Kidney epithelial cell (primary cell): ENCODE measurements at places on chromosomes 1 and 21.

DNA sequence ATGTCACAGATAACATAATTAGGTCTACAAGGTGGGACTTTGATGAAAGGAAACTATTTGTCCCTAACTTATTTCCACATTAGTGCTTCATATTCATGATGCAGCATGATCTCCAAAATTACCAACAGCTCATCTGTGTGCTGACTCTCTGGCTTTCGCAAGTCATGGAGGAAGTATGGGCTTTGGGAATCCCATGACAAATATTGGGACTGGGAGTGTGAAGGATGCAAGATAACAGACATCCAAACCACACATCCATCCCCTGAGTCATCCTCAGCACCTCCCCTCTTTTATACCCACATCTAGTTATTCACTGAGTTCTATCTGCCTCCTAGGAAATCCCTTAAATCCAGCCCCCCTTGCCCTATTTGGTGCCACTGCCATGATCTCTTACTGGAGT, 102.8 kb upstream of the COL24A1 start:
- DNase-seq = no peak

GRCh38 chr1:25774921-25775771, 24.8 kb upstream of the SELENON start:
- DNase-seq = no peak

DNA sequence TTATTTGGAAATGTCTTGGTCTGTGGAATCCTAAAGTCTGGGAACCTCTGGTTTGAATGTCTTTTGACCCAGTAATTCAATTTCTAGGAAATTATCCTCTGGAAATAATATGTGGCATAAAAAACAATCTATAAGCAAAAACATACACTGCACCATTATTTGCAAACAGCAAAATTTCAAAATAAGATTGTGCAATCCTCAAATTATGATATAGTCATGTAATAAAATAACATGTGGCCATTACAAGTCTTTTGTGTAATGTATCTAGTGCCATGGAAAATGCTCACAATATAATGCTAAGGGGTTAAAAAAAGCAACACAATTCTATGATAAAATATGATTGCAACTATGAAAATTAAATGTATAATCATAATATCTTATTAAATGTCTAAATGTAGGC, 312.9 kb upstream of the RUNX1 start:
- DNase-seq = no peak

- DNase-seq = no peak
Observed at GRCh38 chr1:224405604-224405970, 29.0 kb downstream of the WDR26 start.

- DNase-seq = no peak
Observed at GRCh38 chr1:76770979-76771378, 96.3 kb upstream of the ST6GALNAC5 start.

DNA sequence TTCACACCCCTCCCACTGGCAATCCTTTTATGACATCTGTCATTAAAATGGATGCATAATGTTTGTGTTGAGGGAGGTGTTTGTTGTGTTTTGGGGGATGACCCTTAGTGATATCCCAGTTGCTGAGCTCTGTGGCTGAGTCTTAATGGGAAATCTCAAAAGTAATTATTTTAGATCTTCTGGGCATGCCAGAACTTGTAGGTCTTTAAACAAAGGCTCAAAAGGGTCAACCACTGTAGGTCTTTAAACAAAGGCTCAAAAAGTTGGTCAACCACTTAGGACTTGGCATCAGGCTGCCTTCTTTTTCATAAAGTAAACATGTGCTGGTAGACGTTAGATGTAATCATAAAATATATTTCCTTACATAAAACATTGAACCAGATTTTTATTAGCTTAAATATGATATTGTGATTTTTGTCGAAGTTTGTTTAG, 78.0 kb downstream of the CDC14A start:
- DNase-seq = no peak

GRCh38 chr1:28058971-28059878, 29.2 kb downstream of the EYA3 start:
- DNase-seq = no peak

DNA sequence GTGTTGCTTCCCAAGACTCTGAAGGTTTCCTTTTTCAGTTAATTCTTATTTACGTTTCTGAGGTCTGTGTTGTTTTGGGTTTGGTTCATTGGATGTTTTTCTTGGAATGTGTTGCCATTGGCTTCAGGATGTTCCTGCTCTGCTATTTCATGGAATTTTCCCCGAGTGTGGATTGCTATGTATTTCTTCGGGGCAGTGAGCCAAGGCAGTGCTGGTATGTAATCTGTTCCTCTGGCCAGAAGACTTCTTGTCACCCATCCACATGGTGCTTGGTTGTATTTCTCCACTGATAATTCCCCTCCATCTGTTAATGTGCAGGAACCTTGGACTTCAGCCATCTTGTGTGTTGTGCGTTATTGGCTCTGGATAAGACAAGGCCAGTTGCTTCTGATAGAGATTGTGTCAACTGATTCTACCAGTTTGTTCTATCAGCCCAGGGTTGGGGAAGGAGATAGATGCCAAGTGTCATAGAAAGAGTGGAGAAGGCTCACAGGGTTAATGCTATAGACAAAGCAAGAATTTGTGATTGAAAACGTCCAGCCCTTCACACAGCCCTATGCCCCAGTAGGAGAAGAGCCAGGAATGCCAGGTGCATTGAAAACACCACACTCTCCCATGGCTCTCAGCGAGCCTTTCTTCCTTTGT, 505.2 kb downstream of the PLPP3 start:
- DNase-seq = no peak

DNA sequence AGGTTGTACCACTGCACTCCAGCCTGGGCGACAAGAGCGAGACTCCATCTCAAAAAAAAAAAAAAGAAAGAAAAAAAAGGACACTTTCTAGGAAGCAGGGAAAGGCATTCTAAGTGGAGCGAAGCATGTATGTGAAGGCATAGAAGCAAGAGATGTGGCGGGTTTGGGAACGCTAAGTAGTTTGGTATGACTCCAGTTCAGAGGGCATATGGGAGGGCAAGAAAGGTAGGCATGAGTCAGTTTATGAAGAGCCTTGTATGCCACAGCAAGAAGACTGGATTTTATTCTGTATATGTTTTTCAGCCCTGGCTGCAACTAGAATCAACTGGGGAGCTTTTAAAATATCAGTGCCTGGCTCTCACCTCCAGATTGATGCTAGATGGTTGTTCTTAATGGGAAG, 4.4 kb upstream of the ELOVL1 start:
- DNase-seq = no peak

- DNase-seq = no peak
Observed at GRCh38 chr1:230948301-230948700, 30.4 kb downstream of the TTC13 start.

DNA sequence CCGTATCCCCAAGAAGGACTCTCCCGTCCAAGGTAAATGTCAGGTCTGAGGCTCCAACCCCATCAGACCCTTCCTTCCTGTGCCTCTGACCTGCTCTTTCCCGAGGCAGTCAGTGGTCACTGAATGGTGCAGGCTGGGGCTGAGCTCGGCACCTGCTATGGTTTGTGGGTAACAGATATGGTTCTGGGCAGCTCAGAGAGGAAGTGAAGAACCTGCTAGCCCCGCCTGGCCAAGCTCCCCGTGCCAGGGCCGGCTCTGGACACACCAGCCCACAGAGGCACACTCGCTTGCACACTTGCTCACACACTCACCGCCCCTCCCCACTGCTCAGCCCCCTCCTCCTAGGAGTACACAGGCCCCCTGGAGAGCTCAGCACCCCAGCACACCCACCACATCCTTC, 16.4 kb downstream of the NCMAP start:
- DNase-seq = no peak

GRCh38 chr1:213604477-213604876, 383.3 kb upstream of the PROX1 start:
- DNase-seq = no peak

DNA sequence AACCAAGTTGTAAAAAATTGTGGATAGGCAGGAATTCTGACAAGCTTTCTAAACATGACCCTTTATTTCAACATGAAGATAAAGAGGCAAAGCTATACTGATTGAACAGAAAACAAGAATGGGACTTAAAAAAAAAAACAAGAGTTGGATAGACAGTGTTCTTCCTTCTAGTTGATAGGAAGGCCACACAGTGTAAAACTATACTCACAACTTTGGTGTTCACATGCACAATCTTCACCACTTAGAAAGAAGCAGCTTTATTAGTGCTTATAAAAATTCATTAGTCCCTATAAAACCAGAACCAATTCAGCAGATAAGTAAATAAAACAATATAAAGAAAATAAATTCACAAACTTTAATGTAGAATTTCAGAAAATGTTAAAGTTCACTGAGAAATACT, 101.8 kb downstream of the AKT3 start:
- no peak for DNase-seq

DNA sequence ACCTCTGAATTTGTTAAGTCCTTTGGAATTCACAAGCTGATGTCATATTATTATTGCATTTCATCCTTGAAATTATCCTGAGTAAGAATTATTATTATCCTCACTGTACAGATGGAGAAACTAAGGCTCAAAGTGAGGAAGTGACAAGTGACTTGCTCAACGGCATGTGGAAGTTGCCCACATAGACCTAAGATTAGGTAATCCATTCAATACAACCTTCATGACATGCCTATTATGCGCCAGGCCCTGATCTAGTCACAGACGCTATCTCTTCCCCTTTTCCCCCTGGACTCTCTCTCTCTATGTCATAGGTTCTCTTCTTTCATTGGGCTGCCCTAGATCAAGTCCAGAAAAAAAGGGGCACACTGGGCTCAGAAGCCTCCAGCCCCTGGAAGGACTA, 84.9 kb upstream of the KCNK2 start:
- no peak for DNase-seq

- no peak for DNase-seq
Observed at GRCh38 chr1:168468042-168468809, 75.6 kb downstream of the XCL2 start.

- DNase-seq = no peak
Observed at GRCh38 chr1:109923131-109923945, 12.7 kb downstream of the CSF1 start.
